ENCODE measurements at places on chromosomes 1 and 21. TPM values are rescaled to one million over a fixed set of nuclear protein-coding genes. Genes with fewer than 3 reads are reported as not detected.

Gene PCP4L1
- 8.9 TPM for total RNA-seq

- H3K4me1 ChIP-seq, result peaks cover 31% of the 10 kb centered on the region
- H3K27me3 ChIP-seq, result no peaks in the 10 kb centered on the region
- DNase-seq, result no peak
- no peak overlapping the region for H3K4me3 ChIP-seq
- H3K36me3 ChIP-seq, result no peaks in the 10 kb centered on the region
These were observed 14.0 kb upstream of the PAQR7 start for GRCh38 chr1:25889470-25889869.

Gene PTTG1IP
- total RNA-seq, result 209 TPM

DNA sequence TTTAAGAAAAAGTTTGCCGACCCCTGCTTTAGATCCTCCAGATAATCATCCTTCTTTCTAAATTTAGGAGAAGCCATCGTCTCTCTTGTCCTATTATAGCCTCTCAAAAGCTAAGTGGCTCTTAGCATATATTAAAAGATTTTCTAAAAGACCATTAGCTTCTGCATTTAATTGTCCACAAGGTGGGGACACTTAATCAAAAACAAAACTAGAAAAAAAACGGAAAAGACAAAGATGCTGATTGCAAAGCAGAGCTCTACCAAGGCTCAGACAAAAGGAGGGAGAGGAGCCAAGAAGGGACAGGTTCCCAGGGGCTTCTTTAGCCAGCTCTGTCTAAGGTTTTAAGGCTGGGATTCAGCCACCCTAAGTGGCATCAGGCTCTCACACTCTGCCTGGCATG is 128.3 kb upstream of the HMGB4 start:
- DNase-seq, result no peak
- peaks cover 9% of the 10 kb centered on the region for H3K27me3 ChIP-seq
- H3K36me3 ChIP-seq, result no peaks in the 10 kb centered on the region

DNA sequence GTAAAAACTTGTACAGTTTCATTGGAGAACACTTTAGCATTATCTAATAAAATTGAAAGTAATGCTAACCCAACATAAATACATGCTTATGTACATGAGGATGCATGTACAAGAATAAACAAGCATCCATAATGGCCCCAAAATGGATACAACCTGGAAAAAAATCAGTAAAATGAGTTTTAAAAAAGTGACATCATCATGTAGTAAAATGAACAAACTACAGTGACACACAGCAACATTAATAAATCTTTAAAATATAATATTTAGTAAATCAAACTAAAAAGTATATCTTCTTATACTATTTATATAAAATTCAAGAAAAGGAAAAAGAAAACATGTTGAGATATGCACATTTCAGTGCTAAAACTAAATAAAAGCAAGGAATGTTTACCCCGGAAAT is 140.5 kb downstream of the CLEC20A start:
- no peak overlapping the region for H3K27ac ChIP-seq
- no peaks in the 10 kb centered on the region for H3K27me3 ChIP-seq
- H3K4me3 ChIP-seq, result no peak overlapping the region

Gene C1orf94
- not detected for total RNA-seq

- peaks cover 58% of the 10 kb centered on the region for H3K36me3 ChIP-seq
- no peaks in the 10 kb centered on the region for H3K27me3 ChIP-seq
- DNase-seq, result no peak
These were observed 14.9 kb downstream of the RNASEL start for GRCh38 chr1:182574156-182574555.

DNA sequence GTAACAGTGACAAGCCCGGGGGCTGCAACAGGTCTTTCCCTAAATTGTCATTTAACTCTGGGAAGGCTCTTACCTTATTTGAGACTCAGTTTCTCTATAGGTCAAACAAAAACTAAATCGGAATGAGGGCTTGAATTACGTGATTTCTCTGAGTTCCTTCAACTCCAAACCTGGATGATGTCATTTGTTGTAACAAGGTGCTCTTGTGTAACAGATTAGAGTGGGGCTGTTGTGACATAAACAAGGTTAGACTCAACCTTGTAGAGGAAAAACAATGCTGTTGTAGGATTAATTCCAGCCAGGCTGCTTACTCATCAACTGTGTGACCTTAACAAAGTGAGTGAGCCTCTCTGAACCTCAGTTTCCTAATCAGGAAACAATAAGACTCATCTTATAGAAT is 74.4 kb downstream of the SUSD4 start:
- no peaks in the 10 kb centered on the region for H3K4me1 ChIP-seq
- no peaks in the 10 kb centered on the region for H3K36me3 ChIP-seq
- H3K27ac ChIP-seq, result no peak overlapping the region
- no peaks in the 10 kb centered on the region for H3K27me3 ChIP-seq
- DNase-seq, result no peak

Gene KRTAP13-2
- total RNA-seq, result not detected

Gene SPRR4
- not detected for total RNA-seq

Gene CEP104
- total RNA-seq, result 53.9 TPM

DNA sequence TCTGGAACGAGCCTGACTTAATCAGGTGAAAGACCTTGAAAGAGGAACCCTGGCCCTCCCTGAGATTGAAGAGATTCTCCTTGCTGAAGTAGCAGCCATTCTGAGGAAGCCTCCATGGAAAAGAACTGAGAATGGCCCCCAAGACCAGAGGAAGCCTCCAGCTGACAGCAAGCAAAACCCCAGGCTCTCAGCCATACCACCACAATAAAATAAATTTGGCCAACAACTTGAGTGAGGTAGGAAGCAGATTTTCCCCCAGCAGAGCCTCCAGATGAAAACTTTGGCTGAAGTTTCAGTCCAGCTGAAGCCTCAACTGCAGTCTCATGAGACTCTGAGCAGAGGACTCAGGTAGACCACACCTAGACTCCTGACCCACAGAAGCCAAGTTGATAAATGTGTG is 34.0 kb upstream of the SLAMF9 start:
- H3K4me3 ChIP-seq, result no peak overlapping the region
- H3K4me1 ChIP-seq, result peaks cover 6% of the 10 kb centered on the region
- no peaks in the 10 kb centered on the region for H3K27me3 ChIP-seq
- no peaks in the 10 kb centered on the region for H3K36me3 ChIP-seq
- no peak overlapping the region for H3K27ac ChIP-seq
- DNase-seq, result no peak

- no peak overlapping the region for H3K27ac ChIP-seq
- no peak overlapping the region for H3K4me3 ChIP-seq
- peaks cover 15% of the 10 kb centered on the region for H3K4me1 ChIP-seq
- no peaks in the 10 kb centered on the region for H3K27me3 ChIP-seq
These were observed 48.3 kb upstream of the NADK start for GRCh38 chr1:1826356-1827088.

- H3K27ac ChIP-seq, result no peak overlapping the region
- no peaks in the 10 kb centered on the region for H3K4me1 ChIP-seq
- DNase-seq, result no peak
- no peaks in the 10 kb centered on the region for H3K36me3 ChIP-seq
- no peaks in the 10 kb centered on the region for H3K27me3 ChIP-seq
- no peak overlapping the region for H3K4me3 ChIP-seq
These were observed 359.0 kb upstream of the PTBP2 start for GRCh38 chr1:96362623-96363022.

Gene MYOM3
- total RNA-seq, result 0.15 TPM

- H3K36me3 ChIP-seq, result no peaks in the 10 kb centered on the region
- DNase-seq, result peak; percentile 77
- H3K27me3 ChIP-seq, result no peaks in the 10 kb centered on the region
- H3K4me3 ChIP-seq, result peak overlapping the region; percentile 95
- peaks cover 51% of the 10 kb centered on the region for H3K4me1 ChIP-seq
- peak overlapping the region; percentile 94 for H3K27ac ChIP-seq
These were observed 766 bp downstream of the AGO4 start for GRCh38 chr1:35808450-35809113.

GRCh38 chr1:23466423-23466989 is 17.5 kb downstream of the ASAP3 start:
- H3K27me3 ChIP-seq, result no peaks in the 10 kb centered on the region
- H3K4me1 ChIP-seq, result peaks cover 9% of the 10 kb centered on the region
- H3K36me3 ChIP-seq, result no peaks in the 10 kb centered on the region
- H3K27ac ChIP-seq, result no peak overlapping the region
- DNase-seq, result no peak

Gene AJAP1
- 0.77 TPM for total RNA-seq

DNA sequence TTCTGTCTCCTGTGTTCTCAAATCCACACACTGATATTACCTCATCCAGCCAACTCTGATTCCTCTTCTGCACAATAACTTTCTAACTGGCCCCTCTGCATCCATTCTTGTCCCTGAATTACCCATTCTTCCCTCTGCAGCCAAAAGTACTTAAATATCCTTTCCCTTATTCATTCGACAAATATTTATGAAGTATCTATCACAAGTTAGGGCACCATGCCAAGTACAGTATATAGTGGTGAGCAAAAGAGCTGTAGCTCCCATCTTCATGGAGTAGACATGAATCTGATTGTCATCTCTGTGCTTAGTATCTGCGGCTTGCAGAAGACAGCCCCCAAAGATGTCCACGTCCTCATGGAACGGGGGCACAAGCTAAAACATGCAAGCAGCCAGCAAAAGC is 316.8 kb downstream of the SETD4 start:
- peaks cover 4% of the 10 kb centered on the region for H3K27me3 ChIP-seq
- H3K36me3 ChIP-seq, result no peaks in the 10 kb centered on the region
- no peak for DNase-seq
- H3K4me1 ChIP-seq, result no peaks in the 10 kb centered on the region
- no peak overlapping the region for H3K27ac ChIP-seq
- no peak overlapping the region for H3K4me3 ChIP-seq

DNA sequence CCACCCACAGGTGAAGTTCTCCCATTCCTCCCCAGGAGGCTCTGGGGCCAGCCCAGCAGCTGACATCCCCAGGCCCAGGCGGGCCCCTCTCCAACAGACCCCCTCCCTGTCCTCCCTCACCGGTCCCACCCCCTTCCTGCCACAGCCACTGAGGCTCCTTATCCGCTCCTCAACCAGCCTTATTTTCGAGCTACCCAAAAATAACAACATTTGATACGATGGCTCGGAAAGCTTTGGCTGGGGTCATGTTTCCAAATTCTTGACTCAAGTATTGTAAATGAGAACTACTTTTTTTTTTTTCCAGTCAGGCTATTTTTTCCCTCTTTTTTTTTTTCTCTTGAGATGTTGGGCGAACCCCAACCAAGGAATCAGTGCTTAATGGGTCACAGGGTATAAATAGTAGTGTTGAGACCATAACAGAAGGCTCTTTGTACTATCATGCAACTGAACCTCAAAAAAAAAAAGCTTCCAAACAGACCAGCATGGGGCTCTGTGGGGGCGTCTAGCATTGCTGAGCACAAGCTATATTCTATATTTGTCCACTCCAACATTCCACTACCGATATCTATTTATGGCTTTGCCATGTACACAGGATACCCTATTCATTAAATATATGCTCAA is 27.2 kb downstream of the IRF2BP2 start:
- no peak for DNase-seq
- peaks cover 7% of the 10 kb centered on the region for H3K4me1 ChIP-seq
- H3K36me3 ChIP-seq, result no peaks in the 10 kb centered on the region
- no peaks in the 10 kb centered on the region for H3K27me3 ChIP-seq
- no peak overlapping the region for H3K4me3 ChIP-seq

- H3K4me1 ChIP-seq, result peaks cover 23% of the 10 kb centered on the region
- DNase-seq, result no peak
- H3K27me3 ChIP-seq, result no peaks in the 10 kb centered on the region
- H3K4me3 ChIP-seq, result peak overlapping the region; percentile 28
These were observed 19.2 kb downstream of the NFIA start for GRCh38 chr1:61101536-61101935.

Gene EDN2
- total RNA-seq, result 2.1 TPM

DNA sequence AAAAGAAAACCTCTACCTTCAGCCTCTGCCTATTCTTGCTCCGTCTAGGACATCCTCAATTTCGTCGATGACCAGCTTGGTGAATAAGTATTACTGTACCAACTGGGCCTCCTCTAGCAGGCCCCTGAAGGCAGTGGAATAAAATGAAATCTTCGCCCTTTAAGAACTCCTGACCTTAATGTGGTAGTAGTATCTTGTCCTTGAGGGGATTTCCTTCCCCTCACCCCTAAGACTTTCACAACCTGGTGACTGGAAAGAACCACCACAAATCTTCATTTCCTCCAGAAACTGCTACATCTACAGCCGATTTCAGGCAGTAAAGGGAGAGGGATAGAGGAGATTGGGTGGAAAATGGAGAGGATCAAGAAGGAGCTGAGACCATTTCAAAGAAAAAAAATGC is 1.6 kb upstream of the HAX1 start:
- no peaks in the 10 kb centered on the region for H3K27me3 ChIP-seq
- H3K4me1 ChIP-seq, result peaks cover 18% of the 10 kb centered on the region
- no peak overlapping the region for H3K4me3 ChIP-seq

GRCh38 chr1:11719313-11720032 is 16.5 kb upstream of the AGTRAP start:
- peaks cover 21% of the 10 kb centered on the region for H3K4me1 ChIP-seq
- peak overlapping the region; percentile 85 for H3K27ac ChIP-seq
- no peaks in the 10 kb centered on the region for H3K27me3 ChIP-seq

- H3K4me3 ChIP-seq, result no peak overlapping the region
- DNase-seq, result no peak
- H3K27ac ChIP-seq, result no peak overlapping the region
- no peaks in the 10 kb centered on the region for H3K36me3 ChIP-seq
These were observed 4.2 kb upstream of the DYRK3 start for GRCh38 chr1:206631085-206631509.

DNA sequence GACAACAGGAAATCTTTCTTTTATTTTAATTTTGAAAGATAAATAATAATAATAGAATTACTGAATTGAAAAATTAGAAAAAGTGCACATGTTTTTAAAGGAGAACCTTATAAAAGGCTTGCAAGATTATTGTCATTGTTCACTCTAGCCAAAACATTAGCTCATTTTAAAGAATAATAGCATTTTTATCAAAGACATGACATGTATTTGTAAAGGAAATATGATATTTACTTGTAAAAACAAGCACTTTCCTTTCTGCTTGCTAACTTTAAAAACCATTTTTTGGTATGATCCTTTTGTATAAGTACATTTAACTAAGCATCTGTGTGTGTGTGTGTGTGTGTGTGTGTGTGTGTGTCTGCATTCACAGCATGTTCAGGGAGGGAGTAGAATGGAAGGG is 156.3 kb upstream of the C1orf87 start:
- no peaks in the 10 kb centered on the region for H3K27me3 ChIP-seq
- H3K27ac ChIP-seq, result no peak overlapping the region
- no peak for DNase-seq
- H3K4me3 ChIP-seq, result no peak overlapping the region
- no peaks in the 10 kb centered on the region for H3K36me3 ChIP-seq
- H3K4me1 ChIP-seq, result no peaks in the 10 kb centered on the region

DNA sequence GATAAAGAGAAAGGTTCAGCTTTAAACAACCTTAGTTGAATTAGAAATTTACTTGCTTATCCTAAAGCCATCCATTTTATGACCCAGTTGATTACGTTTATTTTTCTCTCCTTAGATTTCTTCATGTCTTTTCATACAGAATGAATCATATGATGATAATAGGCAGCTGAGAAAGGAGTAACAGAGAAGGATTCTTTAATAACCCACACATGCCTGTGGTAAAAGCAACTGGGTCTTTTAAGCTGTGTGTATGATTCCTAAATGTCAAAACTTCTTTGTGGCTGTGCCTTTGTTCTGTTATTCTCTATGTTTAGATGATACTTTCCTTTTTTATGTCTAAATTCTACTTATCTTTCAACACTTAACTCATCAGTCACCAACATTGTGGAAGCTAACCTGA is 626.5 kb downstream of the NCAM2 start:
- H3K27ac ChIP-seq, result no peak overlapping the region
- no peak overlapping the region for H3K4me3 ChIP-seq
- no peaks in the 10 kb centered on the region for H3K27me3 ChIP-seq
- DNase-seq, result no peak

- peaks cover 78% of the 10 kb centered on the region for H3K4me1 ChIP-seq
- H3K36me3 ChIP-seq, result no peaks in the 10 kb centered on the region
- H3K27me3 ChIP-seq, result no peaks in the 10 kb centered on the region
These were observed 149.4 kb downstream of the RERE start for GRCh38 chr1:8667869-8668594.

Measured in lower lobe of right lung (tissue), 2 donors.